Glomerular endothelial cell (primary cell): ENCODE measurements at places on chromosomes 16 and 17. TPM values are rescaled to one million over a fixed set of nuclear protein-coding genes. Genes with fewer than 3 reads are reported as not detected.

DNA sequence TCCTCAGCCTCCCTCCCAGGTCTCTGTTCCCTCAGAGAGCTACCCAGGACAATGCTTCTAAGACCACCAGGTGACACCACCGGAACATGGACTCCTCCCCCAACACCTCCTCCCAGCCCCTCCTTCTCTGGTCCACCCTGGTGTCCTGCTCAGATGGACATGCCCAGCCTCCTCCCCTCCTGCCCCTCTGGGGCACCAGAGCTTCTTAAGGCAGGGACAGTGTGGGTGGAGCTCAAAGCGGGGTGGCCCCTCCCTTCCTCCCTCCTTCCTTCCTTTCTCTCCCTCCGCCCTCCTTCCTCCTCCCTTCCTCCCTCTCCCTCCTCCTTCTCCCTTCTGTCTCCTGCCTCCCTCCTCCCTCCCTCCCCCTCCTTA is 22.7 kb downstream of the TRPV3 start:
- DNase-seq: no peak

The TRIM47 gene
- total RNA-seq: 90.3 and 98.8 TPM in 2 replicates

GRCh38 chr17:1882836-1883235 is 53.0 kb downstream of the RPA1 start:
- peak; percentile 36 for DNase-seq

- DNase-seq: no peak
Observed at GRCh38 chr17:3558603-3559269, 1.1 kb upstream of the TRPV3 start.

DNA sequence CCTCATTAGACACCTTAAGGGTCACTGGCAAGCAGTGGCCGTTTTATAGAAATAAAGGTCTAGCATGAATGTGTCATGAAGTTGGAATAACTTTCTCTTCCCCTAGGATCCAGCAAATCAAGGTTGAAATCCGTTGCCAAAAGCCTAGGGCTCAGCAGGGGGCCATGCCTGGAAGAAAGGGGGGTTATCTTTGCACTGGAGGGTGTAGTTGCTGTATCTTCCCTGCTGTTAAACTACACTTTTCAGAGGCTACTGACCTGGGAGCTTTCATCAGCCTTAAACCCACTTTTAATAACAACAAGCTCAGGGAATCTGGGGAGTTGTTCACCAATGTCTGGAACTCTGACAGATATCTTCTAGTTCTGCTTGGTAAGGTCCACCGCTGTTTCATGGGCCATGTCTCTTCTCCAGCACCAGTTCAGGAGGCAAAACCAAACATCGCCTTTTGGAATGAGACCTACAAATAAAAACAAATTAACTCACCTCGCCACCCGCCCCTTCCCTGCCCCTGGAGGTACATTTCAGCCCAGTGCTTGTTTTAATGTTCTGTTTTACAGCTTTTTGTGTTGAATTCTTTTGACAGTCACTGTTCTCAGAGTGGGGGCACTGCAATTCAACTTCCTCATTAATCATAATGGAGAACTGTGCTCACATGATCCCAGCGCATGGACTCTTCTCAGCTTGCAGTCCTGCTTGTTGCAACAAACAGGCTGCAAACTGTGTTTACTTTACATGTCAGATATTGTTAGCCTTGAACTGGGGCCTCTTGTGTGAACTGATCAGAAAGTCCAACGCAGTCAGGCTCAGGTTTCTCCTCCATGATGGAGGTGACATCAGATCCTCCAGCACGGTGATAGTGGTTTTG is 508.7 kb downstream of the KCNJ2 start:
- no peak for DNase-seq

DNA sequence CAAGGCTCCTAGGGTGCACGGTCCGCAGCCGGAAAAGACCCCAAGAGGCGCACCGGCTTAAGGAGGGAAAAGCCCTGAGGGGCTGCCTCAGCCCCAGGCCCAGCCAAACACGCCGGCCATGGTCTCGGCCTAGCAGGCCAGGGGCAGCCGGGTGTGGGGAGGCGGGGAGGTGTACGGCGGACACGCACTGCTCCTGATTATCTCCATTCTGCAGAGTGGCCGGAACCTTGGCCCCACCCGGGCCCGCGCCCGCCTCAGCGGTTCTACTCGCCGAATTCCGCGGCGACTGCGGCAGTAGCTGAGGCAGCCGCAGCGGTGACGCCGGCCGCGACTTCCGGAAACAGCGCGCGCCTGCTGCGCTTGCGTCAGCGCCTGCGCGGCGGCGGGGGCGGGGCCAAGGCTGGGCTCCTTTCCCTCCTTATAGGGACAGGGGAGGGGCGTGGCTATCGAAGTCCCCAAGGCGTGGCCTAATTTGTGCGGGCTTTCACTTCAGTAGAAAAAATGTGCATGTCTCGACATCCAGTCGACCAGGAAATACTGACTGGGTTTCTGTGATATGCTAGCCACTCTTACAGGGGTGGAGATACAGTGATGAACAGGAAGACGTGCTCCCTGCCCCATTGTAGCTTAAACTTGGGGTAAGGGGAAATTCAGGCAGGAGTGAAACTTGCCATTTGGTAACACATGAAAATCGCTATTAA is at the start of gene PARN:
PARN (minus strand) TSS at position 342 of the 701 bp plus-strand sequence; CDS start at position 207, 135 bp downstream.
- DNase-seq: peak; percentile 80

- no peak for DNase-seq
Observed at GRCh38 chr16:734208-734980, 6.4 kb downstream of the CIAO3 start.

The NLRC3 gene
- total RNA-seq: 7.5 and 7.6 TPM in 2 replicates

The TP53TG3F gene
- total RNA-seq: not detected in 2 replicates

- no peak for DNase-seq
Observed at GRCh38 chr17:16484445-16485175, 7.4 kb downstream of the LRRC75A start.

The METTL23 gene
- 23.8 and 33.6 TPM in 2 replicates for total RNA-seq

DNA sequence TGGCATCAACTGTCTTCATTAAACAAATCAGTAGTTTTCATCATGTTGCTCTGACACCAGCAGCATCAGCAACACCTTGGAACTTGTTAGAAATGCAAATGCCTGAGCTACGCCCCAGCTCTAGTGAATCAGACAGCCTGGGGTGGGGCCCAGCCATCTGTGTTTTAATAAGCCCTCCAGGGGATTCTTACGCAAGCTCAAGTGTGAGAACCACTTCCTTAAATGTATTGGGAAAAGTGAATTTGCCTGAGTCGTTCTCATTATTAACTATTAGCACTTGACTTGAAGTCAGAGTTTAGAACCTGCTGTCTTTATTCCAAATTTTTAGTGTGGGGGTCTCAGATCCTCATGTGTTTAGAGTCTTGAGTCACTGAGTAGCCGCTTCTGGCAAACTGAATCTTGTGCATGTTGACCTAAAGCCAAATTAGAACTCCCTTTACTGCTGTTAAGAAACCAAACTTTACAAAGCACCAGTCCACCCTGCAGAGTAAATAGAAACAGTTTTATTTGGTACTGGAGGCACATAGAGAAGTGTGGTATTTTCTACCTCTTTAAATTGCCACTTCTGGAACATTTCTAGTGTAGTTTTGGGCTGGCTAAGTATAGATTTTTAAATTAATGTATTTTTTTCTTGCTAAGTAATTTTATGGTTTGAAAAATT is 137.4 kb upstream of the COX10 start:
- no peak for DNase-seq

The TBC1D26 gene
- total RNA-seq: not detected in 2 replicates

- DNase-seq: no peak
Observed at GRCh38 chr17:50534222-50534978, 1.9 kb downstream of the EPN3 start.

GRCh38 chr17:6495450-6496115 is 51.3 kb downstream of the PIMREG start:
- DNase-seq: no peak

DNA sequence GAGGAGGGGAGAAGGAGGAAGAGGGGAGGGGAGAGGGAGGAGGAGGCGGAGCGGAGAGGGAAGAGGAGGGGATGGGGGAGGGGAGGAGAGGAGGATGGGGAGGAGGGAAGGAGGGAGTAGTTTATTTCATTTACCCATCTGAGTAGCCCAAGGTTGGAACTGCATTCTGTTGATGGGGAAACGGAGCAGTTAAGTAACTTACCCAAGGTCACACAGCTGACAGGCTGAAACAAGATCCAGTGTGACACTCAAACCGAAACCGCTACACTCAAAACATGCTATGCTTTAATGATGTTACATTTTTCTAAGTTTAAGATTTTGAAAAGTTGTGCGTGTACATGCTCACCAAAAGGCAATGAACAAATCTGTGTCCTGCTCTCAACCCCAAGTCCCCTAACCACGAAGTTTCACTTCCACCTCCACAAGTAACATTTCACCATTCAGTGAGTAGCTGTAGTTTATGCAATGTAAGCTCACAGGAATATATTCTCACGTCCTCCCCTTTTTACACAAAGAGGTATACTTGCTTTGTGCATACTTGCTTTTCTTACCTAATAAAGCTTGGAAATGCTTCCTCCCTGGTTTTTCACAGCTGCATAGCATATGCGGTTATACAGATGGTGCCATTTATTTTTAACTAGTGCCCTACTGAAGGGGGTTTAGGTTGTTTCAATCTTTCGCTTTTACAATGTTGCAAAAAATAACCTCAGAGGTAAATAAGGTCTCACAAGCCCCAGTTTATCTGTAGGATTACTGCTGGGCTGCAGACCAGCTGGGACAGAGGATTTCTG is 275.3 kb downstream of the PARN start:
- no peak for DNase-seq

DNA sequence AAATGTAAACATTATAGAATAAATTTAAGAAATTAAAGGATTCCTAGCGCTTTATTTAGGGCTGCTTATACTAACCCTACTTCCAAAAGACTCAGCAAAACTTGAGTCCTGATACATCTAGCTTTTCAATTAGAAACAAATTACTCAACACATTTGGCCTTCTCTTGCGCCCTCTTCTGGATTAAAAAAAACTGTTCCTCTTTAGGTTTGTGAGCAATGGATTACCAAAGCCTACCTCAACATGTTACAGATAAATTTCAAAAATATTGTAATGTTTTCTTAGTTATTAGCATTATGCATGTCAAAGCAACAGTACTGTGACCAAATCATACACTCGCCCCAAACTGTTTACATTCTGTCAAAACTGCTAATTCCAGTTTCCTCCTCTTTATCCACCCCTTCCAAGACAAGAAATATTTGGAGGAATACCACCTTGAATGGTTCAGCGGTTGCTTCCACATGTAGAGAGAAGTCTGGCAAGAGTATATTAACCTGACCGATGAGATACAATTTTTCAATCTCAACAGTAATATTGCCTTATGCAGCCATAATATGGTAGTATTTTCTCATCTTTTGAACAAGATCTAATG is 2.7 kb downstream of the NUFIP2 start:
- peak; percentile 37 for DNase-seq

GRCh38 chr17:40618754-40619625 is 28.6 kb downstream of the SMARCE1 start:
- DNase-seq: no peak

- no peak for DNase-seq
Observed at GRCh38 chr16:83980794-83981193, 12.8 kb downstream of the NECAB2 start.

DNA sequence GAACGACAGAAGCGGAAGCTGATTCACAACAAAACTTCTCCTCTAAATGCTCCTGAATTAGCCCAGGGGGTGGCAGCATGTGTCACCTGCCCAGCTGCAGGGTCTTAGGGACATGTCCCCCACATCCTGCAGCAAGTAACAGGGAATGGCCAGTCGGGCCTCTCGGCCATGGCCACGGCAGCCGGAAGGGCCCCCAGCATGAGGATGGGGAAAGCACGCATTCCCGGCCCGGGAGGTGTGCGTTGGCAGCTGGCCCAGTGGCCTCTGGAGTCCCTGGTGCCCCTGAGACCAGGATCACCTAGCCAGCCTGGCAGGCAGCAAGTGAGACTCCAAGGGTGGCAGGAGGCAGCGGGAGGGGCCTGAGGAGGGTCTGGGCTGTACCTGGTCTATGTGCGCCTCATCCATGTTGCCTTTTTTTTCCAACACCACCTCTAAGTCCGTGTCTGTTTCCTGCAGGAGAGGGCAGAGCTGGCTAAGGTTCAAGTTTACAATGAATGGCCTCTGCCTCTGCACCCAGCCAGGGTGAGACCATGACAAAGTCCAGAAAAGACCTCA is 7.0 kb downstream of the KNOP1 start:
- no peak for DNase-seq

The SP6 gene
- 0.48 and 1.6 TPM in 2 replicates for total RNA-seq
